ENCODE measurements at places on chromosomes 5 and 9.

DNA sequence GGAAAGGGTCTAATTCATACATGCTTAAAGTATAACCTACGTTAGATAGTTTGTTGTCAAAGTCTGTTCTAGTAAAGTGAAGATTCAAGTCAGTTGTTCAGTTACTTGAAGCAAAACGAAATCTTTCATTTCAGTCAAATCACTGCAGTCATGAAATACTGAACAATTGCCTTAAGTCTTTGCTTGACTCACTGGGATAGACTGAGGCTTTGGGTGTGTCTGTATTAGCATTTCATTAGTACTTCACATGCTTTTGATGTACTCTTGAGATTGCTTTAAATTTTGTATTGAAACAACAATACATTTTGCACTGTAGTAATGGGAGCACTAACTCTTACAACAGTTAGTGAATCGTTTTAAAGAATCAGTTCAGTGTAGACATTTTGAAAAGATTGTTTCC, 4.0 kb upstream of the CMYA5 start:
- DNase-seq = peak; percentile 14

GRCh38 chr9:77541600-77541999, 106.5 kb downstream of the GNA14 start:
- DNase-seq = no peak

DNA sequence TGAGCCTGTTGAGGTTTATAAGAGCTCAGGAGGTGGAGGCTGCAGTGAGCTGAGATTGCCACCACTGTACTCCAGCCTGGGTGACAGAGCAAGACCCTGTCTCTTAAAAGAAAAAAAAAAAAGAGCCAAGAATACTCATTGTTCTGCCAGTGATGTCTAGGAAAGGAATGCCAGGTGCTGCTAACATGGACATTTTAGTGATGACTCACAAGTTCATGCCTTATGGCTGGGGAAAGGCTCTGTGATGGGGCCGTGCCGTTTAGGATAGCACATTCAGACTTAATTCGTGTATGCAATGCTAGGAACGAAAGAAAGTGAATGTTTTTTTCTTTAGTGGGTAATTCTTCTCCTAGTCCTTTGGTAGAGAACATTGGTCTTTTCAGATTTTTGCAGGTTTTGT, 134.2 kb downstream of the ARHGAP26 start:
- no peak for DNase-seq

DNA sequence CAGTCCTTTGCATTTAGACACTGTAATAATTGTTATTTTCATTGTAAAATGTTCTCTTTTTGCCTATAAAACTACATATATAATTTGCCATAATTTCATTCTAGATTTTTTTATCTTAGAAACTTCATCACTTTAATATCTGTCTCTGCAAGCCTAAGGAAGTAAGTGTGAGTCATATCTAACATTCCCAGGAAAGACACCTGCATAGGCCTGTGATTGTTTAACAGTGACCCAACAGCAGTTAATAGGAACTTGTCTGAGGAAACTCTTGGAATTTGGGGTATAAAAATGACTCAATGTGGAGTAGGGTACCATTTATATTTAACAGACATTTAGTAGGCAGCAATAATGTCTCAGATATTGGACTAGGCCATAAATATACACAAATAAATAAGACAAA, 229.2 kb upstream of the FAM174A start:
- DNase-seq = no peak

- peak; percentile 77 for DNase-seq
These were observed 466 bp downstream of the SMC2 start for GRCh38 chr9:104094534-104095015.

GRCh38 chr9:113594484-113595299, 131.2 kb downstream of the RGS3 start:
- DNase-seq = no peak

GRCh38 chr9:130714586-130715110, 21.1 kb downstream of the EXOSC2 start:
- no peak for DNase-seq

GRCh38 chr5:9977070-9977469, 272.6 kb downstream of the ATPSCKMT start:
- DNase-seq = no peak

GRCh38 chr9:76613974-76614373, 150.3 kb upstream of the PCA3 start:
- no peak for DNase-seq

- DNase-seq = no peak
These were observed 293.4 kb downstream of the YTHDC2 start for GRCh38 chr5:113806904-113807303.

- DNase-seq = no peak
These were observed 159.9 kb downstream of the FANCC start for GRCh38 chr9:95157481-95158151.

DNA sequence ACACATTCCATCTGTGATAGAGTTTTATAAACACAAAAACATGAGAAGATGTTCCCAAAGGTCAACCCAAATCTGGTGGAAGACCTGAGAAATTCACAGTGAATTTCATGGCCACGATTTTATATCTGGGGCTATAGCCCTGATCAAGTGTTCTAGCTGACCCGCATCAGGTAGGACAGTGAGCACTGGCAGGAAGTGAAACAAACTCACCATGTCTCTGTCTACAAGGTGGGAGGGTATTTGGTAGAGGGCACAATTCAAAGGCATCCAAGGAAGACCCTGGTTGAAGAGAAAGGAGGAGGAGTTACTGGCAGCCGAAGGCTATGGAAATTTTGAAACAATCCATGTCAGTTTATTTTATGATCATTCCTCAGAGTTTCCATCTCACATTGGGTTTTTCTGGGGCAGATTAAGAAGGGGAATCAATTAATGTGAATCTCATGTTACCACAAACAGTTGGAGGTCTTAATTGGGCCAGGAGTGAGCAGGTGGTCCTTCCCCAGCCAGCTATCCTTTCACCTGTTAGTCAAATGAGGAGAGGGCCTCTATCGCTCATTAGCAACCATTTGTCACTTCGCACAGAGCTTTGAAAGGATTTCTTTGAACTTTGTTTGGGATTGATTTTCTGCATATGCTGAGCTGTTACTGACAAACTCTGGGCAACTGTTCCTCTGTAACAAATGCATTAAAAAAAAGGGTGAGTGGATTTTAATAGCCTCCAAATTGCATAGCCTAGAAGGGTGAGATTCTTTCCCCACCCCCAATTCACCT, 612.0 kb upstream of the CLINT1 start:
- DNase-seq = no peak

DNA sequence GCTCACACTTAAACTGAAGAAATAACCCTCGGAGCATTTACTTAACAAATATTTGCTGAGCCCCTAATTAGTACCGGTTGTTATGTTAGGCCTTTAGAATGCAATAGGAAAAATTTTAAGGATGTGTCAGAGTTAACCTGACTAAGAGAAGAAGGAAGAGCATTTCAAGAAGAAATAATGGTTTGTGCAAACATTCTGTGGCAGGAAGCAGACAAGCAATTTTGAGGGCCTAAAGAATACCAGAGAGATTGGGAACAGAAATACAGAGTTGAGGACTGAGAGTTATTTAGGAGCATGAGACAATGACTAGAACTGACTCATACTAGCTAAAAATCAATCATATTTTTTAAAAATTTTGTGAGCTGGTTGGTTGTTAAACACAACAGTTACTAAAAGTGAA, 218.8 kb downstream of the PRR16 start:
- DNase-seq = no peak

- no peak for DNase-seq
These were observed 10.7 kb upstream of the COL5A1 start for GRCh38 chr9:134630861-134631260.

DNA sequence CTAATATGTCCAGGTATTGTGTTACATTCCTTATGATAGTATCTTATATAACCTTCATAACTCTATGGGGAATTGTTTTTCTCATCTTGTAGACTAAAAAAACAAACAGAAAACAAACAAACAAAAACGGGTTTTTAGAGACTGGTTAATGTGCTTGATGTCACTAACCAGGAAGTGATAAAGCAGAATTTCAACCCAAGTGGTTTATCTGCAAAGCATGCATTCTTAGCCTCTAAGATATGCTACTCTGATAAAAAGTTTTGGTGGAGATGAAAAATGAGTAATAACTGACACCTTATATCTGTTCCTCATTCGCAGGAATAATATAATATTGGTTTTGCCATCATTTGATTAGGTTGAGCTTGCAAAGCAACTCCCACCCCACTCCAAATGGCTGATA, 53.4 kb downstream of the PUM3 start:
- DNase-seq = no peak

DNA sequence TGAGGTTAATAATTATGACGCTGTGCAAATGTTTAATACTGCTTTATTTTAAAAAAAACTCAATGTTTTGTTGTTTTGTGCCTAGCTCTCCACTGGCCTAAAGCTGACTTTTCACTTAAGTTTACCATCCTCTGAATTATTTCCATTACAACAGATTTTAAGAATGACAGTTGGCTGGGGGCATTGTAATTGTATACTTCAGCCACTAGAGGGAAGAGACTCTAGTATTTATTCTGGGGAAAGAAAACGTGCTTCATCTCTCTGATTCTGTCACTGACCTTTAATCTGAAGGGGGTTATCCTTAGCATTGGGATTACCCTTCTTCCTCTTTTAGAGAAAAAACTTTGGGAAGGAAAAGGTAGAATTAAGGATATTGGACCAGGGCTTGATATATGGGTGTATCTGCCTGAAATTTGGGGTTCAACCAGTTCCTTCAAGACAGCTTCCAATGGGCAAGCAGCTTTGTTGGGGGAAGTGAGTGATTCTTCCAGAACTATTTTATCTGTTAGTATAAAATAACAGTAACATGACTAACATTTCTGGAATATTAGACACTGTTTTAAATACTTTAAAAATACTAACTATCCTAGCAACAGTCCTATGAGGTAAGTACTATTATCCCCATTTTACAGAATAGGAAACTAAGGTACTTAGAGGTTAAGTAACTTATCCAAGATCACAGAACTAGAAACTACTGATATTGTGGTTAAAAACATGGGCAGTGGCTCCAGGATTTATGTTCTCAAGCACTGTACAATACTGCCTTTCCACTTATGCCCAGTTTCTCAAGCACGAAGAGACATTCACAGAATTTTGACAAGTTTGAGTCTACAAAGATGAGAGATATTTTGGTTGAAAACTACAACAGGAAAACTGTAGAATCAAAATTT, 208.4 kb downstream of the CD180 start:
- DNase-seq = no peak

- no peak for DNase-seq
These were observed 833 bp downstream of the GAS1 start for GRCh38 chr9:86946201-86947145.

- no peak for DNase-seq
These were observed 193.5 kb downstream of the CD180 start for GRCh38 chr5:67002832-67003684.

- no peak for DNase-seq
These were observed 74.5 kb upstream of the WWC1 start for GRCh38 chr5:168216989-168217388.

DNA sequence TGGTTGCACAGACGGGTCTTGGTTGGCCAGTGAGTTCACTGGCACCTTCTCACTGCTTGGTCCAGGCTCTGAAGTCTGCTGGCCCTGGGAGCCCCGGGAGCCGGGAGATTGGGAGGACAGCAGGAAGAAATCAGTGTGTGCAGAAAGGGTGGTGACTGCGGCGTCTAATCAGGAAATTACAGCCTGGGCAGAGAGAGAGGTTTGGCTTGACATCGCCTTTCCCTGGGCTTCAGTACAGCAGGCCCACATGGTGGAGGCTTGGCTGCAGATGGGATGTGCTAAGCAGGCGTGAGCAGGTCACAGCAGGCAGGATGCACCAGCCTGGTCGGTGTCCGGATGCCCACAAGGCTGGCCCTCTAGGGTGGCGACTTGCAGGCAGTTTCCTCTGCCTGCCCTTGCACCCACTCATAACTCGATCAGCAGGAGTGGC, 17.2 kb downstream of the PITX1 start:
- DNase-seq = no peak

DNA sequence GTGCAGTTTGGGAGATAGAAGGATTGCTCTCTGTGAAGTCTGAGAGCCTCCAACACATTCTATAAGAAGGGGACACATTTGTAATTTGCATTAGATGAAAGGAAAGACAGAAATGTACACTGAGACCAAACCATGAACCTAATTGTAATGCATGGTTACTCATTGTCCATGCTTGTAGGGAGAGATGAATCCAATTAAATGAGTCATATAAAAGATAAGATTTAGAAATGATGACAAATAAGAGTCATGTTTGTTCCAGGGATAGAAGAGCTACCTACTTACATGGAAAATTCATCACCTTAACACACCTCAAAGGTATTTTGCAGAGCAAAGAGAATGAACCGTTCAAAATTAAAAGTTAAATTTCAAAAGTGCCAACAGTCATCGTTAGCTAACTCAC, 85.1 kb downstream of the FBXL7 start:
- no peak for DNase-seq

GRCh38 chr5:5645891-5646290, 223.4 kb downstream of the ICE1 start:
- no peak for DNase-seq

DNA sequence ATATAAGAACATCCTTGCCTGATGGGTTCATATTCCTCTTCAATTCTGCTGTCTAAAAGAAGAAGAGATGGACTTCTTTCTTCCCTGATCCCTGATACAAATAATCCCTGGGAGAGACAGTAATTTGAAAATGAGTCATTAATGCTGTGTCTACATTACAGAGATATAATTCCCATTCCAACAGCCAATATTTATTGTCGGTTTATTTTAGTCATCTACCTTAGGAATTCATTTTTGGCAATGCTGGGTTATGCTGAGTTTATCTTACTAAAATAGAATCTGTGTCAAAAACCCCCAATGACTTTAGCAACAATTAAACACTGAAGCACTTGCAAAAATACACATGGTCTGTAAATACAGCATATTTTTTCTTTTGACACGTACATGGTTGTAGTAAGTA, 23.9 kb downstream of the ZNF474 start:
- no peak for DNase-seq

DNA sequence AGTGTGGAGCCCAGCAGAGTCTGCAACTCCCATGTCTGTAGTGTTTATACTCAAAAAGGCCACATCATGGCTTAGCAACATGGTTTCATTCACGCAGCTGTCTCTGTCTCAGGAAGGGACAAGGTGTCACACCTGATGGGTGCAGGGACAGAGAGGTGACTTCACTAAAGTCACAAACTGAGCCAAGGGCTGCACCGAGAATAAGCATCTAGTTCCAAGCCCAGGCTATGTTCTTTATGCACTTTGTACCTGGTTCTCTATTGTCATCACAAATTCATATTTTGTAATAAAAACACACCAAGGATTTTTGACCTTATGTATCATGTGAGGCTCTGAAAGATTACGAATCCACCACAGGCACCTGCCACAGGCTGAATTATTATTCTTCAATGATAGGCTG, 64.9 kb upstream of the STK32A start:
- DNase-seq = no peak

GRCh38 chr5:149015561-149015960, 47.3 kb downstream of the SH3TC2 start:
- no peak for DNase-seq

DNA sequence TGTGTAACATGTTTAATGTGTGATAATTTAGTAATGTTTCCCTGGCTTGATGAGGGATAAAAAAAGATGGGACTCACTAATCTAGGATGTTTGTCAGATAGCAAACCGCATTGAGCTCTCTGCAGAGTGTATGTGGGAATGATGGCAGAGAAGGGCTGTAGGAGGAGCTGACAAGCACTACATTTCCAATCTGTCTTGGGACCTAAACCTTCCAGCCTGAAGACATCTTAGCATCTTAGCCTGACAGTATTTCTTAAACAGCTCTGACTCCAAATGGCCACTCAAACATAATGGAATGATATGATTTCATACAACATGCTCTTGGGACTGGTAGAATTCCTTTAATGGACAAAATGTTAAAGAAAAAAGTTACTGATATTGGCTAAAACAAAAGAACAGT, 116.7 kb downstream of the PPP2R2B start:
- no peak for DNase-seq
